CD4-positive, alpha-beta T cell treated with Interferon alpha-2 for 1 hour (primary cell): ENCODE measurements at places on chromosomes 5 and 9.

- no peak for DNase-seq
These were observed 141.0 kb downstream of the CDK5RAP2 start for GRCh38 chr9:120438836-120439546.

- DNase-seq: no peak
These were observed 12.6 kb downstream of the PBX3 start for GRCh38 chr9:125759764-125760129.

DNA sequence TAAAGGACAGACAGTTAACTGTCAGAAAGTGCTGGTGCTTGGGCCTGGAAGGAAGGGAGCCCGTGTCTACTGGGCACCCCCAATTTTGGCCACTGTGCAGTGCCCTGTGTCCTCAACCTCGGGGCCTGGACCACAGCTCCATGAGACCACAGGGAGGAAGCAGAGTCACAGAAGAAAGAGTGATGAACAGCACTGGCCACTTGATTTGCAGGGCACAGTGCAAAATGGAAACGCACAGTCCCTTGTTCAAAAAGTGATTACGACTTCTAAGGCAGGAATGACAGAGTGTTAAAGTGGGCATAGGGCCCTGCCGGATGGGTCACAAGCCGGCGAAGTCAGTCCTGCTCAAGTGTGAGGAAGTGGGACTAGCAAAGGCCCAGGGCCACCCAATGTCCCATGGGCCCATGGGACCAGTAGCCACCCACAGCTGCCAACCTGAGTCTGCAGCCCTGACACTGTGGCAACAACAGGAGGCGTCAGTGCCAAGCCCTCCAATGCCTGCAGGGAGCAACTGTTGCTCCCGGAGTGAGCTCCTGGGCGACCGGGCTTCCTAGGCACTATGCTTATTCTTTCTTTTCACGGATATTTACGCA, 85.4 kb downstream of the ADAMTS2 start:
- no peak for DNase-seq

GRCh38 chr5:151196556-151197290, 27.2 kb downstream of the CCDC69 start:
- DNase-seq: peak; percentile 30

DNA sequence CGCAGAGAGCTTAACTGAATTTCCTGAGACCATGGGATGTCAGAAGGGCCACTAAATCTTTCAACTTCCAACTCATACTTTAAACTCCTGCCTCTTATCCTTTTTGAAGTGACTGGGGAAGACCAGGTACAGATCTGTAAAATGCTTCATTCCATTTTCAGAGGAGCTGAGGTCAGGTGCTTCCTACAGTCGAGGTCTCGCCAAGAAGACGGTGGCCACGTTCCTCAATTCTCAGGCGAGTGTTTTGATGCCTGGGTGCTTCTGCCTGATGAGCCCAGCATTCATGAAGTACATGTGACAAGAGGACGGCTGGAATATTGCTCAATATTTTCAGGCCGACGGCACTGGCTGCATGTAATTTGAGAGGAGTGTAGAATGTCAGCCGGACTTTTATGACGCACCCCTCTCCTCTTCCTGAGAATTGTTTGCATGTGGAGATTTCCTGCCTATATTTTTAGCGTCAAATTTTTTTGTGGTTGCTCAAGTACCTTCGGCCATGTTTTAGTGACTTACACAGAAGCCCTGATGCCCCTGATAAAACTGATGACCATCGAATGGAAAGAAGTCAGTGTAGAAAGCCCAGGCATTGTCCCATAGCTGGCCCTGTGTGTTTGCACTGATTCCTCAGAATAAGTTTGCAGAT, 38.8 kb upstream of the GLRX start:
- DNase-seq: peak; percentile 75

DNA sequence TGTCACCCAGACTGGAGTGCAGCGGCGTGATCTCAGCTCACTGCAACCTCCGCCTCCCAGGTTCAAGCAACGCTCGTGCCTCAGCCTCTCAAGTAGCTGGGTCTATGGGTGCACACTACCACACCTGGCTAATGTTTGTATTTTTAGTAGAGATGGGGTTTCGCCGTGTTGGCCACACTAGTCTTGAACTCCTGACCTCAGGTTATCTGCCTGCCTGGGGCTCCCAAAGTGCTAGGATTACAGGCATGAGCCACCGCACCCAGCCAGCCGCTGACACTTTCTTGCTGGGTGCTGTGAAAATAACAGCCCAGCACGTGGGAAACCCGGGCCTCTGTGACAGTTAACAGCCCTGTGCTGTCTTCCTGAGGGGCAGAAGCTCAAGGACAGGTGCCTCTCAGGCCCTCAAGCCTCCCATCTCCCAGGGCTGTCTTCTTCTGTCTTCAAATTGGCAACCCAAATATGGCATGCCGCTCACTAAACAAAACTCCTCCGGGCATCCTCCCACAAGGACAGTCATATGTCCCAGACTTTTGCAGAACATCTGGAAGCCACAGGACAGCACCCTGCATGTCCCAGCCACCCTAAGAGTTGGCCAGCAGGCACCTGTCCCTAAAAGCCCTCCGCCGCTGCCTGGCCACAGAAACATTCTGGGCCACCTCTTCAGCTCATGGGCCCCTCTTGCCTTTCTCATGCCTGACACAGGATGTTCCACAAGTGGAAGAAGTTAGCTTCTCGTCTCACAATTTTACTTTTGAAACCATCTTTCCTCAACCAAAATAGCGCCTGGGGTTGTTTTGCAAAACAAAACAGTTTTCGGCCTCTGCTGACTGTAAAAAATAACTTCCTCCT, 233.6 kb downstream of the SYK start:
- DNase-seq: no peak

DNA sequence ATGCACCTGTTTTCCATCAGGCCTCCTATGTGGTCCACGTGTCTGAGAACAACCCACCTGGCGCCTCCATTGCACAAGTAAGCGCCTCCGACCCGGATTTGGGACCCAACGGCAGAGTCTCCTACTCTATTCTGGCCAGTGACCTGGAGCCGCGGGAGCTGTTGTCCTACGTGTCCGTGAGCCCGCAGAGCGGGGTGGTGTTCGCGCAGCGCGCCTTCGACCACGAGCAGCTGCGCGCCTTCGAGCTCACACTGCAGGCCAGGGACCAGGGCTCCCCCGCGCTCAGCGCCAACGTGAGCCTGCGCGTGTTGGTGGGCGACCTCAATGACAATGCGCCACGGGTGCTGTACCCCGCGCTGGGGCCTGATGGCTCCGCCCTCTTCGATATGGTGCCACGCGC, 1.7 kb downstream of the PCDHGB1 start:
- DNase-seq: no peak

- no peak for DNase-seq
These were observed 818.8 kb upstream of the WWC1 start for GRCh38 chr5:167472566-167473108.

DNA sequence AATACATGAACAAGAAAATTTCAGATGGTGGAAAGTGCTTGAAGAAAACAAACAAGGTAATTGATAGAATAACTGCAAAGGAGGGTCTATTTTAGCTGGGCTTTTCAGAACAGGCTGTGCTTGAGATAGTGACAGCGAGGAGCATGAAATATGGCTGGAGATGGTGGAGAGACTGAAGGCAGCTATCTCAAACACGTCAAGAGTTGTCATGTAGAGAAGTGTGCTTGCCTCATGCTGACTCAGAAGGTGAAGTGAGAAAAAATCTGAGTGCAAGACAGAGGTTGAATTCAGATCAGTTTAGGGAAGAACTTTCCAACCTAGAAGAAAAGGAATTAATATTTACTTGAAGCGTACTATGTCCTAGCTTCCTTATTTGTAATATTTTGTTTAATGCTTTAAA, 115.5 kb upstream of the RANBP3L start:
- no peak for DNase-seq

DNA sequence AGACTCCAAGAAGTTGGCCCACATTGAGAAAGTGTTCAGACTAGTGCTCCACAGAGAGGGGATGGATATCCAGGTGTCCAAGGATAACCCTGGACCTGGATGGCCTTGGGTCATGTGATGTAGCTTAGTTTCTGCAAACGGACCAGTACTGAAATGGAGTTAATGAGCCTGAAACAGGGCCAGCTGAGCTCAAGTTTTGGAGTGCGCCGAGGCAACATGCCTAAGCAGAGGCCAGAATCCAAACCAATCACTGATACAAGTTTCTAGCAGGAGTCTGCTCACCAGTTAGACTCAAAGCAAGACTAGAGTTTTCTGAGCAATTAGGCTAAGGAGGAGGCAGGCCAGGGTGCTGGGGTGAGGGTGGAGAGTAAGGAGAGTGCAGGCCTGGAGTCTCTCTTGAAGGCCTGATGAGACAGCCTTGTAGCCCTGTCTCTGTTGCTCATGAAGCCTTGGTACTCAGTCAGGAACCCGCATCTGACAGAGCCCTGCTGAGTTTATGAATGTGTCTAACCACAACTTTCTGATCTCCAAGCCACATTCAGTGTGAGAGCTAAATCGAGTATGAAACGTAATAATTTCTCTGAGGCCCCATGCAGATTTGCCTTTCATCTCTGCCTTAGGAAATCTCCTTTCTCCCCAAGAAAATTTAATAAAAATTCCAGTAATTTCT, 68.9 kb upstream of the EQTN start:
- DNase-seq: no peak

- no peak for DNase-seq
These were observed 848.8 kb downstream of the MAT2B start for GRCh38 chr5:164354139-164354751.
